Breast epithelium (tissue), 4 donors: ENCODE measurements at places on chromosomes 11 and 22. TPM values are rescaled to one million over a fixed set of nuclear protein-coding genes. Genes with fewer than 3 reads are reported as not detected.

The SLC22A9 gene
- total RNA-seq, result not detected

The SAA4 gene
- 5.6 TPM for total RNA-seq

The KRTAP5-1 gene
- total RNA-seq, result not detected

The ARHGAP20 gene
- 5.4 TPM for total RNA-seq

The IFITM10 gene
- total RNA-seq, result 0.33 TPM

The PATE4 gene
- not detected for total RNA-seq

The CELSR1 gene
- total RNA-seq, result 0.96 TPM

The IL17RA gene
- total RNA-seq, result 25.3 TPM

DNA sequence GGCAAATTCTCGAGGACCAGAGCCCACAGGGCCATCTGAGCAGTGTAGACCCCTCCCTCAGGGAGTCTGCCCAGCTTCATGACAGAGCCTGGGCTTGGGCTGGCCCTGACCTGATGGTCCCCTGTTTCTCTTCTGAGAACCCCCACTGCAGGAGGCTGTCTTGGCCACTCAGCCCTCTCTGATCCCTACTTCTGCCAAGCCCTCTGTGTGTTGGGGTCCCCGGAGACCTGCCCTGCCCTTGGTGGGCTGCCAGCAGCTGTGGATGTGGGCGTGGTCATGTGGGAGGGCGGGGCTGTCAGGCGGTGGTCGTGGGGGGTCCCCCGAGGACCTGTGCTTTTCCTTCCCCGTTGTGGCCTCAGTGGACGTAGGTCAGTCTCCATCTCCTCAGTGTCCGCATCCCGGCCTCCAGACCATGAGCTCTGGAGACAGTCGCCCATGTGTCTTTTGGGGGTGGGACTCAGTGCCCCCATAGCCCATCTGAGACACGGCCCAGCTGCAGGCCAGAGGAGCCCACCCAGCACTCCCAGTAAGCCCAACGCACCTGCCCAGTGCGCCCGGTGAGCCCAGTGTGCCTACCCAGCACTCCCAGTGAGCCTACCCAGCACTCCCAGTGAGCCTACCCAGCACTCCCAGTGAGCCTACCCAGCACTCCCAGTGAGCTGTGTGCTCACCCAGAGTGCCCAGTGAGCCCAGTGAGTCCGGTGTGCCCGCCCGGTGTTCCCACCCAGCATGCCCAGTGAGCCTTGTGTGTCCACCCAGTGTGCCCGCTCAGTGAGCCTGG is 409.2 kb downstream of the TBC1D22A start:
- DNase-seq, result peak; percentile 14
- no peaks in the 10 kb centered on the region for H3K4me1 ChIP-seq
- H3K27me3 ChIP-seq, result no peaks in the 10 kb centered on the region
- H3K4me3 ChIP-seq, result no peak overlapping the region
- H3K36me3 ChIP-seq, result no peaks in the 10 kb centered on the region

DNA sequence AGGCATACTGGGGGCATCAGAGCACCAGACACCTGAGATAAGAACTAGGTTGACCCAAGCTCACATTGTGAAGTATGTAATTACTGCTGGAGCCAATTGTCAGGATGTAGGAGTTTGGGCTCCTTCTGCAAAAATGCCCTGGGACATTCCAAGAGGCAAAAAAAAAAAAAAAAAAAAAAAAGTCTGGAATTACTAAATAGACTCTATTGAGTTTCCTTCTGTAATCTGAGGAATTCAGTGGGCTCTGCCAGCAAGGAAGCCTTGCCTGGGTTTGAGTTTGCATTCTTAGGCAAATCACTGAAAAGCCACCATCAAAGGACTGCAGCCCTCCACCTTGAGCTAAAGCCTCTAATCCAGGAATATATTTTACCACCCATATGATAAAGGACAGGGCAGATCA is 8.0 kb upstream of the CAVIN3 start:
- no peak overlapping the region for H3K27ac ChIP-seq
- no peaks in the 10 kb centered on the region for H3K4me1 ChIP-seq

DNA sequence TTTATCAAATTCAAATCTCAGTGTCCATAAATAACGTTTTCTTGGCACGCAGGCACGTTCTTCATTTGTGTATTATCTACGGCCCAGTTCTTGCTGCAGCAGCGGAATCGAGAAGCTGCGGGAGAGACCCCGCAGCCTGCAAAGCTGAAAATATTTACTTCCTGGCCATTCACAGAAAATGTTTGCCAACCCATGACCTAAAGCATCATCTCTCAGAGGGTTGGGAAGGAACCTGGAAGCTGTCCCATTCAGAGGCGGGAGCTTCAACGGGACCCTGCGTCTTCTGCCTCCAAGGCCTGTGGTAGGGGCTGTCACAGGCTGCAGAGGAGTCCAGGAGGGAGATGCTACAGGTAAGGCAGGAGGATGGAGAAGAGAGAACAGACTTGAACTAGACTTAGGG is 319.2 kb downstream of the MN1 start:
- no peaks in the 10 kb centered on the region for H3K27me3 ChIP-seq
- no peak overlapping the region for H3K27ac ChIP-seq
- no peaks in the 10 kb centered on the region for H3K36me3 ChIP-seq
- DNase-seq, result no peak
- H3K4me1 ChIP-seq, result no peaks in the 10 kb centered on the region

- peak; percentile 43 for DNase-seq
- H3K27me3 ChIP-seq, result no peaks in the 10 kb centered on the region
- no peaks in the 10 kb centered on the region for H3K36me3 ChIP-seq
- H3K4me3 ChIP-seq, result peak overlapping the region; percentile 66
- H3K4me1 ChIP-seq, result peaks cover 6% of the 10 kb centered on the region
These were observed 615 bp downstream of the ANO5 start for GRCh38 chr11:22193348-22194051.

DNA sequence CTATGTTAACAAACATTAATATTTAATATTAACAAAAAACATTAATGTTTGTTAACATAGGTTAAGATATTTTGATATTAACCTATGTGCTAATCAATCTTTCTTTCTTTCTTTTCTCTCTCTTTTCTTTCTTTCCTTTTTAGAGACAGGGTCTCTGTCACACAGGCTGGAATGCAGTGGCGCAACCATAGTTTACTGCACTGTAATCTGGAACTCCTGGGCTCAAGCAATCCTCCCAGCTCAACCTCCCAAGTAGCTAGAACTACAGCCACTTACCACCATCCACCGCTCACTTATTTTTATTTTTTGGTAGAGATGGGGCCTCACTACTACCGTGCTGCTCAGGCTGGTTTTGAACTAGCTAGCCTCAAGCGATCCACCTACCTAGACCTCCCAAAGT is 13.2 kb downstream of the SIK3 start:
- H3K27ac ChIP-seq, result no peak overlapping the region
- no peak for DNase-seq
- no peaks in the 10 kb centered on the region for H3K27me3 ChIP-seq
- no peak overlapping the region for H3K4me3 ChIP-seq
- no peaks in the 10 kb centered on the region for H3K36me3 ChIP-seq
- H3K4me1 ChIP-seq, result no peaks in the 10 kb centered on the region

GRCh38 chr11:60809249-60809648 is 24.1 kb downstream of the MS4A10 start:
- H3K36me3 ChIP-seq, result no peaks in the 10 kb centered on the region
- no peak overlapping the region for H3K4me3 ChIP-seq
- H3K4me1 ChIP-seq, result no peaks in the 10 kb centered on the region
- H3K27ac ChIP-seq, result no peak overlapping the region
- no peaks in the 10 kb centered on the region for H3K27me3 ChIP-seq
- DNase-seq, result no peak

- no peaks in the 10 kb centered on the region for H3K27me3 ChIP-seq
- H3K4me1 ChIP-seq, result no peaks in the 10 kb centered on the region
- no peak overlapping the region for H3K4me3 ChIP-seq
- H3K27ac ChIP-seq, result no peak overlapping the region
These were observed 62.5 kb upstream of the CD44 start for GRCh38 chr11:35076201-35077100.

- no peak for DNase-seq
- H3K27me3 ChIP-seq, result no peaks in the 10 kb centered on the region
- H3K36me3 ChIP-seq, result no peaks in the 10 kb centered on the region
- H3K4me1 ChIP-seq, result no peaks in the 10 kb centered on the region
- H3K27ac ChIP-seq, result no peak within 1 kb of the TSS
These were observed at the start of gene MMP26 for GRCh38 chr11:4704054-4704789. Gene MMP26 (plus strand): TSS chr11:4704784.

GRCh38 chr11:57527056-57527631 is 3.4 kb downstream of the TIMM10 start:
- no peaks in the 10 kb centered on the region for H3K36me3 ChIP-seq
- H3K4me1 ChIP-seq, result no peaks in the 10 kb centered on the region
- DNase-seq, result peak; percentile 56
- H3K4me3 ChIP-seq, result no peak overlapping the region
- no peak overlapping the region for H3K27ac ChIP-seq

GRCh38 chr22:45785458-45785857 is 113.8 kb downstream of the ATXN10 start:
- H3K4me1 ChIP-seq, result no peaks in the 10 kb centered on the region
- H3K27me3 ChIP-seq, result no peaks in the 10 kb centered on the region
- no peak overlapping the region for H3K4me3 ChIP-seq
- H3K36me3 ChIP-seq, result no peaks in the 10 kb centered on the region
- no peak overlapping the region for H3K27ac ChIP-seq
- DNase-seq, result no peak

DNA sequence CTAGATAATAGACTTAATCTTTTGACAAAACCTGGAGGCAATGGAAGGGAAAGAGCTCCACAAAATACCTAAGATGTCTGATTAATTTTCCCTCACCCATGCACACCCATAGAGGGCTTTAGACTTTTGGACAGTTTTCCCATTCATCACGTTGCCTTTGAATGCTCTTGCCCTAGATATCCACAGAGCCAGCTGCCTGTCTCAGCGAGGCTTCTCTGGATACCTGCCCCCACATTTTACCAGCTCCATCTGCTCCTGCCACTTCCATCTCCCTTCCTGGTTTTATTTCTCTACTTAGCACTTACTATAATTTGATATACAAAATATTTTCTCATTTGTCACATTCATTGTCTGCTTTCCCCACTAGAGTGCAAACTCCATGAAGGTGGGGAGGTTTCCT is 136.8 kb downstream of the FDX1 start:
- no peak overlapping the region for H3K4me3 ChIP-seq
- no peaks in the 10 kb centered on the region for H3K4me1 ChIP-seq
- H3K36me3 ChIP-seq, result no peaks in the 10 kb centered on the region
- H3K27me3 ChIP-seq, result no peaks in the 10 kb centered on the region
- no peak for DNase-seq

GRCh38 chr11:40867991-40868632 is 591.3 kb downstream of the LRRC4C start:
- H3K4me1 ChIP-seq, result no peaks in the 10 kb centered on the region
- no peak overlapping the region for H3K4me3 ChIP-seq
- no peak for DNase-seq
- H3K36me3 ChIP-seq, result no peaks in the 10 kb centered on the region
- no peaks in the 10 kb centered on the region for H3K27me3 ChIP-seq

GRCh38 chr22:36874309-36874696 is 13.5 kb downstream of the NCF4 start:
- no peaks in the 10 kb centered on the region for H3K4me1 ChIP-seq
- H3K36me3 ChIP-seq, result no peaks in the 10 kb centered on the region
- no peak for DNase-seq
- no peak overlapping the region for H3K4me3 ChIP-seq
- no peaks in the 10 kb centered on the region for H3K27me3 ChIP-seq
